ENCODE measurements at places on chromosomes 2 and 18.

- DNase-seq, result no peak
These were observed 24.8 kb downstream of the ATF2 start for GRCh38 chr2:175143191-175143590.

DNA sequence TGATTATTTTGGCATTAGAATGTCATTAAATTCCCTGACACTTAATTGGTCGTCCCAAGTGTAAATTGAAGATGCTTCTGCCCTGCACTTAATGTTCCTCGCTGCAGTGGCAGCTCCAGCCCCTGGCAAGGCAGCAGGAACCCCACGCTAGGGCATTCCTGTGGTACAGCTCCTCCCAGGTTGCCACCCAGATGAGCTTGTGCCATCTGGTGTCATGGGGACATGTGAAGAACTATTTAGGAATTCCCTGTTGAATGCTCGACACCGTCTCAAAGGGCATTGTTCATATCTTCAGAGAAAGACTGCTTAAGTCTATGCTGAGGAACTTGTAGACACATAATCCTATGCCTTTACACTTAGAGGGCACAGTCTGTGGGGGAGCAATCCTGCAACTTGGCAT lies 38.9 kb downstream of the BCL2L11 start:
- DNase-seq, result no peak

- DNase-seq, result no peak
These were observed 5.9 kb upstream of the SLC8A1 start for GRCh38 chr2:40457837-40458236.

GRCh38 chr2:46161315-46161714 lies 135.9 kb upstream of the EPAS1 start:
- DNase-seq, result no peak

GRCh38 chr2:201144101-201145051 lies 28.4 kb downstream of the CFLAR start:
- DNase-seq, result no peak

- DNase-seq, result no peak
These were observed 675 bp upstream of the MLPH start for GRCh38 chr2:237486334-237486818.

GRCh38 chr18:79634593-79635426 lies 44.8 kb upstream of the CTDP1 start:
- DNase-seq, result no peak

DNA sequence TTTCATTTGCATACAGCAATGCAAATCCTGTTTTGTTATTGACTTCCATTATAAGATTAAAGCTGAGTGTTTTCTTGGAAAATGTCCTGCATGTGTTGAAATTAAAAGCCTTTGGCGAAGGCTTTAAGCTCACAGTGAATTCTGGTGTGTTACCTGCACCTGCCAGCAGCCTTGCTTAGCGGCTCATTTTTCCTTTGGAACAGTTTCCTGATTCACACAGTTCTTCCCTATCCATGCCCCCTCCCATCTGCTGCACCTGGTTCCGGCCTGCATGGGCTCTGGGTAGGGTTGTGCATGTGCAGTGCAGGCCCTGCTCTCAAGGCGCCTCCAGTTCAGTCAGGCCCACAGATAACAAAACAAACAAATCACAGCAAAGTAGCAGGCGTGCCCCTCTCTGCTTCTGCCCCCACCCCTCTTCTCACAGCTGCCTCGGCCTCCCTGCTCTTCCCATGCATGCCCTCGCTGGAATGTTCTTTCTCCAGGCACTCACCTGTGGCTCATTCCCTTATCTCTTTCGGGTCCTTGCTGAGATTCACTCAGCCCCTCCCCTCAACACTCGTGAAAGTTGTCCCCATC lies 15.8 kb downstream of the MTCL1 start:
- DNase-seq, result no peak

GRCh38 chr2:11795590-11795989 lies 49.2 kb downstream of the LPIN1 start:
- DNase-seq, result no peak

- no peak for DNase-seq
These were observed 451.4 kb upstream of the ID2 start for GRCh38 chr2:8230466-8230865.

- DNase-seq, result no peak
These were observed 120.0 kb downstream of the EPHA4 start for GRCh38 chr2:221451862-221452788.

GRCh38 chr18:78108554-78108953 lies 858.9 kb downstream of the GALR1 start:
- DNase-seq, result no peak

DNA sequence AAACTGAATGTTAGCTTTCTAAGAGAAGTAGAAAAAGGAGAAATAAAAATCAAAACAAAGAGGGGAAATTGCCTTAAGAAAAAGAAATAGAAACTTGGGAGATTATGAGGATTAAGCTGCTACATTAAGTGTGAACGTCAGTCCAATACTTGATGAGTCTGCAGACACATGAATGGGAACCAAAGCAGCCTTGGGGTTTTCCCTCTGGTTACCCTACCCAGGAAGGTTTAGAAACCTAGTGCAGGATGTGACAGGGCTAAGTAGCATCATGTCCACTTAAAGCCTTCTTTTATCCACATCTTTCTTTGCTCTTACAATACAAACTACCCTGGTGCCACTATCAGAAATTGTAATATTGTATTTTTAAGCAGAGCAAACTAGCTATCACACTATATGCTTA lies 22.3 kb downstream of the SLC35F5 start:
- no peak for DNase-seq

- no peak for DNase-seq
These were observed 358.7 kb downstream of the DSC3 start for GRCh38 chr18:30683836-30684235.

- DNase-seq, result no peak
These were observed 1210.2 kb downstream of the DPP10 start for GRCh38 chr2:115652652-115653051.

DNA sequence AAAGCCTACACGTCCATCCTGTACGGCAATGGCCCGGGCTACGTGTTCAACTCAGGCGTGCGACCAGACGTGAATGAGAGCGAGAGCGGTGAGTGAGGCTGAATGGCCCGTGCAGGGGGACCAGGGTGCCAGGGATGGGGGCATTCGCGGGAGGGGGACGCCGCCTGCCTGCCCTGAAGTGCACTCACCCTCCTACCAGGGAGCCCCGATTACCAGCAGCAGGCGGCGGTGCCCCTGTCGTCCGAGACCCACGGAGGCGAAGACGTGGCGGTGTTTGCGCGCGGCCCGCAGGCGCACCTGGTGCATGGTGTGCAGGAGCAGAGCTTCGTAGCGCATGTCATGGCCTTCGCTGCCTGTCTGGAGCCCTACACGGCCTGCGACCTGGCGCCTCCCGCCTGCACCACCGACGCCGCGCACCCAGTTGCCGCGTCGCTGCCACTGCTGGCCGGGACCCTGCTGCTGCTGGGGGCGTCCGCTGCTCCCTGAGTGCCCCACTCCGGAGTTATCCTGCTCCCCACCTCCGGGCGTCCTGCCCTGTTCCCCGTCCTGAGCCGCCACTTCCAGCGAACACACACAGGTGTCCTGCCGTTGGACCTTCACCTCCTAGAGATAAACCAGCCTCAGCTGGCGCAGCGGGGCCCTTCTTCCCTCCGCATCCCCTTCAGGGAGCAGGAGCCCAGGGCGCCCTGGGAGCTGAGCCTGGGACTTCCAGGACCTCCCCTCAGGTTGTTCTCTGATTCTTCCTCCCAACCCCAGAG lies 2.9 kb downstream of the ALPI start:
- no peak for DNase-seq

DNA sequence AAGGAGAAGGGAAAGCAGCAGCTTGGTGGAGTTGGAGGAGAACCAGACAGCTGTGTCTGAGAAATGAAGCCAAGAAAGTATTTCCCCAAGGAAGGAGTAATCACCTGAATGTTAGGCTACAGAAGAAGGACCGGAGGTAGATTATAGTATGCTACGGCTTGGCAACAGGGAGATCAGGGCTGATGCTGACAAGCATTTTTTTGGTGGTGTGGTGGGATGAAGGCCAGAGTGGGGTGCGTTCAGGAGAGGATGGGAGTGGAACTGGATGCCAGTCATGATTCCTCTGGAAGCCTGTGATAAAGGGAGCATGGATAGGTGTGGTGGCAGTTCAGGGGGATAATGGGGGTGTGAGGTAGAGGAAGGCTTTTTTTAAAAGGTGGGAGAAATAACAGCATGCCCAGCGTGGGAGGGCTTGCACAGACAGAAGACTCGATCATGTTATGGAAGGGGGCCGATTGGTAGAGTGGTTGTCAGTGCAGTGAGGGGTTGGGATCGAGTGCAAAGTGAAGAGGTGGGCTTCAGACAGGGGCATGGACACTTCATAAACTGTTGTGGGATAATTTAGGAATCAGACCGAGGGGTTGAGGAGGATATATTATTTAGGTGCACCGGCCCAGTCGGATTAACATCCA lies 5.6 kb downstream of the CEP192 start:
- no peak for DNase-seq

DNA sequence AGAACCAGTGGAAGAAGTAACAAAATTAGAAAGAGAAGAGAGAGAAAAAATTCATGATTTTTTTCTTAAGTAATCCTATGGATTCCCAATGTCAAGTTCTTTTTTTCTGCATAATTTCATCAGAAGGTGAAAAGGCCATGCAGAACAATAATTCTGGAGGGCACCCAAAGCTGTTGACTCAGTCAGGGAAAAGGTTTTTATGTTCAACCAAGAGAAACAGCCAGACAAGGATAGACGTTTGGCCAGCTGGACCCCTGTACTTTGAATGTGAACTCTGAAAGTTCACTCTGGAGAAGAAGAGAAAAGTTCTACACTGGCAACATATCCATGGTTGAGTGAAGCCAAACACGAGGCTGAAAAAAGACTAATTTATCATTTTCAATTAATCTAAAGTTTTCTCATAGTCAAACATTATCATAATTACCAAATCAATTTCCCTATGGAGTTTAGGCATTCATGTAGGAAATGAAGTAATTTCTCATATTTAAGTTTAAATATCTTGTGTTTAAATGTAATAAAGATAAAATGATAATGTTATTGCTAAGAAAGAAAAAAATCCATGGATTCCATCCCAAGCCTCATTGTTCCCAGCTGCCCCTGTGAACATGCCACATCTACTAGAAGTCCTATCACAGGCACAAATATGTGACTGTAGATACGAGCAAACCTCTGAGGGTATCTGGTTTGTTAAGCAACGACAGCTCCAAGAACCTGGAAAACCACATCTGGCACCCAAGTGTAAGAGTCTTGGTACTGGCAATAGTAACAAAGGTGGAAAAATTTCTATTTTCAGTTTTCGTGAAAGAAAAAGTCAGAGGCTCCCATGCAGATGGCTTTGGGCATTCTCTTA lies 742.7 kb upstream of the ACVR2A start:
- no peak for DNase-seq

DNA sequence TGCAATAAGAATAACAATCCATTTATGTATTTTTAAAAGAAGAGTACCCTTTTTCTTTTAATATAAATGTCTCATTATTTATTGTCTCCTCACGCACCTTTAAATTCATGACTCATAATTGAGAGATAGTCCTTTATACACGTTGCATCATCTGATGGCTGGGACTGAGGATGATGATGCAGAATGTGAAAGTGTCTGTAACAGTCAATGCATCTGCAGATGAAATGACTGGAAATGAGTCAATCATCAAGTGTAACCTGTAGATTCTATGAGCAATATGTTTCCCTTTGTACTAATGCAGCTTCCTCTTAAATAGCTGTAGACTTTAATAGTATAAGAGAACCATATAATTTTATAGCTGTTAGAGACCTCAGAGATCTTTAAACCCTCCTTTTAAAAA lies 26.1 kb upstream of the SYT4 start:
- no peak for DNase-seq

DNA sequence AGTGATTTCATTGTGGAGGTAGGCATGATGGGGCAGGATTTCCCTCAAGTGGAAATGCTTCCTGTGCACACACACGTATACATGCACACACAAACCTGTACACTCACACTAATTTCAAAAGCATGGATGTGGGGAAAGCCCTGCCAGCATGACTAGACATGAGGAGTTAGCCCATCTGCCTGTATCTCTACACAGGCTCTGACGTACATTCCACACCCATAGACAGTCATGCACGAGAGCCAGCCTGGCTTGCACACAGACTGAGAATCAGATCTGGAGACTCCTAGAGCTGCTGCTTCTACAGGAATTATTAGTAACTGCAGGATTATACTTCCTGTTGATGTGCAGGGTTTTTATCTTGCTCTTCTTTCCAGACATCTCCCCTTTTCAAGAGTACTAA lies 27.3 kb upstream of the NFU1 start:
- no peak for DNase-seq

- DNase-seq, result no peak
These were observed 76.3 kb upstream of the WDSUB1 start for GRCh38 chr2:159362816-159363251.

Data from iPS-NIHi11 (cell line).